Activated CD4-positive, alpha-beta memory T cell treated with anti-CD3 and anti-CD28 coated beads for 36 hours (primary cell): ENCODE measurements at places on chromosomes 16 and 17. TPM values are rescaled to one million over a fixed set of nuclear protein-coding genes. Genes with fewer than 3 reads are reported as not detected.

GAS2L2 gene
- total RNA-seq = not detected

DNA sequence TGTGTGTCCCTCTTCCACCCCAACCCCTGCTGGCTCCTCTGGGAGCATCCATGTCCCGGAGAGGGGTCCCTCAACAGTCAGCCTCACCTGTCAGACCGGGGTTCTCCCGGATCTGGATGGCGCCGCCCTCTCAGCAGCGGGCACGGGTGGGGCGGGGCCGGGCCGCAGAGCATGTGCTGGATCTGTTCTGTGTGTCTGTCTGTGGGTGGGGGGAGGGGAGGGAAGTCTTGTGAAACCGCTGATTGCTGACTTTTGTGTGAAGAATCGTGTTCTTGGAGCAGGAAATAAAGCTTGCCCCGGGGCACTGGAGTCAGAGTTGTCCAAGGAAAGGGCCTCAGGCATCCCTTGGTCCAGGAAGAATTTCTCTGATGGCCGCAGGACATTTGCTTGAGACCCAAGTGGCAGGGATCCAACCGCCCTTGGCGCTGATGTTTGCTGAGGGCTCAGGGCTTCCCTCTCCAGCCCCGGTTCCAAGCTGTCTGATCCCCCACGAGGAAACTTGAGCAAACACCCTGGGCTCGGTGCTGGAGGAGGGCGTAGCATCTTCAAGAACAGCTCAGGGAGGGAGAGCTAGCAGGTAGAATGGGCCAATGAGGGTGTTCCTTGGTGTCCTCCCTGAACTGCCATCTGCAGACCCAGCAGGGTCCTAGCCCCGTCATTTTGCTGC lies 4.5 kb downstream of the NXPH3 start:
- DNase-seq = no peak

FBXW10 gene
- total RNA-seq = not detected

DNA sequence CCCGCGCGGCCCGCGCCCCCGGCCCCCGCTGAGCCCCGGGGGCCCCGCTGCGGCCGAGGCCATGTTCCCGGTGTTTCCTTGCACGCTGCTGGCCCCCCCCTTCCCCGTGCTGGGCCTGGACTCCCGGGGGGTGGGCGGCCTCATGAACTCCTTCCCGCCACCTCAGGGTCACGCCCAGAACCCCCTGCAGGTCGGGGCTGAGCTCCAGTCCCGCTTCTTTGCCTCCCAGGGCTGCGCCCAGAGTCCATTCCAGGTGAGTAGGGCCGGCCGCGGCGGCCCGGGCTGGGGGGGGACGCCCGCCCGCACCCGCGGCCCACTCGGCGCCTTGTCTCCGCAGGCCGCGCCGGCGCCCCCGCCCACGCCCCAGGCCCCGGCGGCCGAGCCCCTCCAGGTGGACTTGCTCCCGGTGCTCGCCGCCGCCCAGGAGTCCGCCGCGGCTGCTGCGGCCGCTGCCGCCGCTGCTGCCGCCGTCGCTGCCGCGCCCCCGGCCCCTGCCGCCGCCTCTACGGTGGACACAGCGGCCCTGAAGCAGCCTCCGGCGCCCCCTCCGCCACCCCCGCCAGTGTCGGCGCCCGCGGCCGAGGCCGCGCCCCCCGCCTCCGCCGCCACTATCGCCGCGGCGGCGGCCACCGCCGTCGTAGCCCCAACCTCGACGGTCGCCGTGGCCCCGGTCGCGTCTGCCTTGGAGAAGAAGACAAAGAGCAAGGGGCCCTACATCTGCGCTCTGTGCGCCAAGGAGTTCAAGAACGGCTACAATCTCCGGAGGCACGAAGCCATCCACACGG lies 504 bp downstream of the MAZ start:
- DNase-seq = peak; percentile 76

DNA sequence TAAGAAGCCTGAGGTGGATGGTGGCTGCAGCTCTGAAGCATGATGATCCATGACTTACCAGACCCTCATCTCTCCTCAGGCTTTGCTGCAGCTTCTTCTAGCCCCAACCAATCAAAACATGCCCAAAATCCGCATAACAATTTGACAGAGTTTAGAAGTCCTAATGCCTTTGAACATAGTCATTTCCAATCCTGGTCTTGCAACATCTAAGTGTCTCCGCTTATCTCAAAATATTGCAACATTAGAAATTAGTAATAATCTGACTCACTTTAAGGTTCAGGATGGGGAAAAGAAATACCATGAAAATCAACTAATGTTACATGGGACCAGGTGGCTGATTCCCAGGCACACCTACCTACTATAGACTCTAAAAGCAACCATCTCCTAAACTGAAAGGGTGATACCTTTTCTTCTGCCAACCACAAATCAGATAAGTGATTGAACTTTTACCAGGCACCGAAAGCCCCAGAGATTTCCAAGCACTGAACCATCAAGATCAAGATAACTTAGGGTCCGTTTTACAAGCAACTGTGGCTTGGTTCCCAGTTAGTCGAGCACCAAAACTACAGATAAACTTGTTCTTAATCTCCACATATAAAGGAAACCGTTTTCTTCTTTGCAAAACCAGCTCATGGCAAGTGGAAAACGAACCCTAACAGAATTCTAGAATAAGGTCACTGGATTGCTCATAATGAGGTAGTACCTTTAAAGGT lies 14.0 kb downstream of the ERN1 start:
- DNase-seq = no peak

- DNase-seq = no peak
These were observed 17.4 kb upstream of the RASD1 start for GRCh38 chr17:17513626-17514025.

DNA sequence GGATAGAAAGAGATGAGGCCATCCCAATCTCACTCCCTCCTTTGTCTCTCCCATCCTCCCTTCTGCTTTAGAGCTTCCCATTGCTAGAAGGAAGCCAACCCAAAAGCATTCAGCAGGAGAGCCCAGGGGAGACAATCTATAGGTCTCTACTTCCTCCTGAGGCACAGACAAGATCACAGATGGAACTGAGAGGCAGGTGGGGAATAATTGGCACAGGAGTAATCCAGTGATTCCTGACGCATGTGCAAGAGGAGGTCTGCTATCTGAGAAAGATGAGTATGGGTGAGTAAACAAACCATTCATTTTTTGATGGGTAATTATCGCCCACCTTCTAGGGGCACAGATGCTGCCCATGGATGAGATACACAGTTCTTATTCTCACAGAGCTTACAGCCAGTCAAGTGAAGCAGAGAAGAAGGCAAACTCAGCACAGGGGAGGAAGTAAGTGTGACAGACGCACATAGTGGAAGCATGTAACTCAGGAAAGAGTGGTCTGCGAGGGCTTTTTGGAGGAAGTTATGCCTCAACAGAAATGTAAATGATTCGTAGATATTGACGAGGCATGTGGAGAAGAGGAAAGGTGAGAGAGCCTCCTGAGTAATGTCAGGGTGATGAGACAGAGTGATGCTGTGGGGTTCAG lies 88.9 kb upstream of the HLF start:
- no peak for DNase-seq

DNA sequence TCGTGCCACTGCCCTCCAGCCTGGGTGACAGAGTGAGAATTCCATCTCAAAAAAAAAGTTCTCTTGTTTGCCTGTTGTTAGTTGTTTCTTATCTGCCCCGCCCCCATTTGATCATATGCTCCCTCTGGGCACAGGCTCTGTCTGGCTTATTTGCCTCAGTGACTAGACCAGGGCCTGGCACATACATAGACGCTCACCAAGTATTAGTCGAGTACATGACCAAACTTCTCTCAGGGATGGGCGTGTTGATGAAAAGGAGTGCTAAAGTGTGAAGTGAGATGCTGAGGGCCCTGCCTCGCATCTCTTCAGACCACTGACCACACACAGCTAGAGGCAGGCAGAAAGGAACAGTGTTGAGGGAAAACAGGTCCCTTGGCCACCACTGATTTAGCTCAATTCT lies 3.3 kb upstream of the HELZ start:
- DNase-seq = no peak

DNA sequence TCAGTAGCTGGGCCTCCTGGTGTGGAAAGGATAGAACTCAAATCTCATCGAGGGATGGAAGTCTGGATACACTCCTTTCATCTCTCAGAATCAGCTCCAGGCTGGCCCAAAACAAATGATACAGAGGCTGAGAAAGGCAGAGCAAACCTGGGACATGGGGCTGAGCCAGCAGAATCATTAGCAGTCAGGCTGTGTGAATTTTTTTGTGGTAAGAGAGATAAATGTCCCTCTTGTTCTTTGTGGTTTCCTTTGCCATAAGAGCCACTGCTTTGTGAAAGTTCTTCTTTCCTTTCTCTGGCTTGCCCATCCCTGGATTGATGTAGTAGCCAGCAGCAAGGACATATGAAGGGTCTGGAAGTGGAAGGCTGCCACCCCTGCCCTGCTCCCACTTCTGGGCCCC lies 146.2 kb downstream of the CDH13 start:
- DNase-seq = no peak

DNA sequence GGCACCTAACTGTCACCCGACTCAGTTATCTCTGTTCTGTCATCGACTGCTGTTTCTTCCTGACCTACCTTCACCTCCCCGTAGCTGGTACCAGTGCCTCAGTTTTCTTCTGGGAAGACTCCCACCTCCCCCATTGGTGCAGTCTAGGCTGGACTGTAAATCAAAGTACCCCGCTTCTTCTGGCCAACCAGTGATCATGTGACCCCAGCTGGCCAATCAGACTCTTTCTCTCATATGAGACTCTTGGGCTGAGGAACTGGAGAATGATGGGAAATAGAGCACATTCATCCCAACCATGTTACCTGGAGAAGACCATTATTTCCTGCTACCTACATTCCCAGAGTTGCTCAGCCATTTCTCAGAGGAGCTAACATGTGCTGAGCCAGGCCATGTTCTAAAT lies 20.6 kb upstream of the LONP2 start:
- DNase-seq = no peak

- DNase-seq = no peak
These were observed 22.1 kb downstream of the TMEM94 start for GRCh38 chr17:75478508-75478907.

OR1F1 gene
- not detected for total RNA-seq
